GM12892 (cell line): ENCODE measurements at places on chromosomes 11 and 22.

DNA sequence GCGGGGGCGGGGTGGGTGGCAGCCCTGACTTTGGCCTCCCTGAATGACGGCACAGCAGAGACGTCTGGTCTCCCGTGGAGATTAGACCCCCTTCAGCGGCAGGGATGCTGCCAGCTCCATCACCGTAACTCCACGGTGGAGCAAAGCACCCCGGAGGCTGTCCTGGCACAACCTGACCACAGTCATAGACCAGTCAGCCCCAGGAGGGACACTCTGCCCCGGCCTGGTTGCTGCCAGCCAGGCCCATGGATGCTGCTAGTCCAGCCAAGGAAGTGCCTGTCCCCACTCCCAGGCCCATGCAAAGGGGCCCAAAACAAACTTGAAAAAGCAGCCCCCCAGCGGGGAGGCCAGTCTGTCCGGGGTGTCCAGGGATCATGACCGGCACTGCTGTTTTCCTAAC lies 11.5 kb upstream of the ANO1 start:
- no peak for DNase-seq

DNA sequence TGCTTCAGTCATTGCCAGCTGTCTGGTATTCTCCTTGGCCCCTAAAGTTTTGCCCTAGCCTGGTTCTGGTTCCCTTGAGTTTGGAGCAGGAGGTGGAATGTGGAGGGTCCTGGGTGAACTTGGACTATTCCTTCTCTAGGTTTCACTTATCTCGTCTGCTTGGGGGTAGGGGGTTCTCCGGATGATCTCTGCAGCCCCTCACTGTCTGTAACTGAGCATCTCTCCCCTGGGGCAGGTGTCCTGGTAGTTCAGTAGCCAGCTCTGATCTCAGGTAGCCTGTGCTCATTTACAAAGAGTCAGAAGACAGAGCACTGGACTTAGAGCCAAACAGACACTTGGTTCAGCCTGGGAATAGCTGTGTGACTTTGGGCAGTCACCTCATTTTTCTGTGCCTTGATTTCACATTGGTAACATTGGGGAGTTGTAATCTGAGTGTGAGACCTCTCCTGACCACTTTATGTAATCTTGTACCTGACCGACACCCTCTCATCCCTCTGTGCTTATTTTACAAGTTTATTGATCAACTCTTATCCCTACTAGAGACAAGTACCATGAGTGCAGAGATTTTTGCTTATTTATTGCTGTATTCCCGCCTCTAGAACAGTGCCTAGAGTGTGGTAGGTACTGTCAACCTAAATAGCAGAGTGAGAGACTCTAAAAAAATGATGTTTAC lies 804 bp downstream of the CCDC134 start:
- DNase-seq = no peak

DNA sequence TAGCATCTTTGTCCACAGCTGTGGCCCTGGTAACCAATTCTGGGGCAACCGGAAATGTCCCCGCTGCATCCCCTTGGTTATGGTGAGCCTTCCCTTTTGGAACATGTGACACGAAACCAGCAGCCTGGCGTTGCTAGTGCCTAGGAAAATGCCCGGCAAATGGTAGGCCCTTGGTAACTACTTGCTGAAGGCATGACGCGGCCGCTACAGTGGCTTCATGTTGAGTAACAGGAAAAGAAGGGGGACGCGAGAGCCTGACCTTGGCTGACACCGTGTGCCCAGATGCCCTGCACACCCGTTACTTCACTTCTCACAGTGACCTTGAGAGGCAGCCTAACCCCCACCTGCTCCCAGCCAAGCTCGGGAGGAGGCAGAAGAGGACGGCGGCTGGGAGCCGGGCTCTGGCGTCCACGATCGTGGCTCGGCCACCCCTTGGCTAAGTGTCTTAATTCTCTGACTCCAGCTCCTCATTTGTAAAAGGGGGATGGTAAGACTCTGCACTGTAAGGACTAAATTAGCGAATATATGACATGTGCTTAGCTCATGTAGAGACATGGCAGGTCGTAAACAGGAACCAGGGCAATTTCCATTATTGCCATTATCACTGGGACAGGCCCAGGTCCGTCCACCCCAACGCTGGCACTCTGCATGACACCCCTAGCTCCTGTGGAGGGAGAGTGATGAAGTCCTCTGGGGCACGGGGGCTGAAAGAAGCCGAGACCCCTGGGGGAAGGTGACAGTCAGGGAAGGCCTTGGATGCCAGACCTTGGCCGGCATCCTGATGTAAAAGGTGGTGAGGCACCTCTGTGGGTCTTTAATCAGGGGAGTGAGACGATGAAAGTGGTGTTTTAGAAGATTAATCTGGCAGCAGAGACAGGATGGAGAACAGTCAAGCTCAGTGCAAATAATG lies 18.9 kb downstream of the IFT27 start:
- DNase-seq = no peak

- no peak for DNase-seq
Measured at GRCh38 chr11:57652662-57653061, 3.0 kb upstream of the YPEL4 start.

DNA sequence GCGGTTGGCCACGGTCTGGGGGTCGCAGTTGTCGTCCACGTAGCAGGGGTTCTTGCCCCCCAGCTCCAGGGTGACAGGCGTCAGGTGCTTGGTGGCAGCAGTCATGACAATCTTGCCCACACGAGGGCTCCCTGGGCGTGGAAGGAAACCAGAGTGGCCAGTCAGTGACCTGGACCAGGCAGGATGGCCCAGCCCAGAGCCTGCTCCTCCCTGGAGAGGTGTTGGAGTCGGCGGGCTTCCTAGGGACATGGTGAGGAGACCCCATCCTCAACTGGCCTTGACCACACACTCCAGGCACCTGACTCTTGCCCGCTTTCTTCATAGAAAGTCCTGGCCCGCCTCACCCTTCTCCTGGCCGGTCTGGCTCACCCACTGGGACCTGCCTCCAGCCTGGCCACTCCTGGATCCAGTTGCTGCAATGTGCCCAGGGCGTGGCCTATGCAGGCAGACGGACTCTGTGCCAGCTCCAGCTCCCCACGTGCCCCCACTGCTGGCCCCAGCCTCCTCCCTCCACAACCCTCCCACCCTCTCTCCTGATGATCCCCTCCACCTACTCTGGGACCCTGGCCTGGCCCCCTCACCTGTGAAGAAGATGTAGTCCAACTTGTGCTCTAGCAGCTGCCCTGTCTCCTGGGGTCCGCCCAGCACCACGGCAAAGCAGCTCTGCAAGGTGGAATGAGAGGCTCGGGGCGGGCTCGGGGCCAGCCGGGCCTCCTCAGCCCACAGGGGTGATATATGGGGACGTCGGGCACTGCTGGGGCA lies 8.7 kb downstream of the ALDH3B2 start:
- DNase-seq = peak; percentile 26

- no peak for DNase-seq
Measured at GRCh38 chr11:47589977-47590861, 3.7 kb downstream of the FAM180B start.

DNA sequence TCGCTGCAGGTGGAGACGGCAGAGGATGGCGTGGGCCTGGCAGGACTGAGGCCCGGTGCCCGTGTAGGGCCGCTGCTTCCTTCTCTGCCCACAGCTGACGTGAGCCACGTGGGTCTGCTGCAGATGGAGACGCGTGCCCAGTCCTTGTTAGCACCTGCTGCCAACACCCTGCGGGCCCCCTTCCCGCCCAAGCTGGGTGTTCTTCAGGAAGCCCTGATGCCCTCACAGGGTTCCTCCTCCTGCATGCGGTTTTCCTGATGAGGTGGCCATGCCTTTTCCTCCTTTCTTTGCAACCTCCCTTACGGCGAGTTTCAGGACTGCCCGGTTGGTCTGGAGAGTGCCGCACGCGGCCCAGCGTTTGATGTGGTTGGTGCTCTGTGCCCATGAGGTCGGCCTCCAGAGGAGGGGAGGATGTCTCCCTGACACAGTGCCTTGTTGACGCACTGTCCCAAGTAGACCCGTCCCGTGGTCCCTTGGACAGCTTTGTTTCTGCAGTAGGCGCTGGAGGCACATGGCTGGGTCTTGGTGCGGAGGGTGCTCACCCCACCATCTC lies 44.7 kb downstream of the AP2A2 start:
- no peak for DNase-seq

DNA sequence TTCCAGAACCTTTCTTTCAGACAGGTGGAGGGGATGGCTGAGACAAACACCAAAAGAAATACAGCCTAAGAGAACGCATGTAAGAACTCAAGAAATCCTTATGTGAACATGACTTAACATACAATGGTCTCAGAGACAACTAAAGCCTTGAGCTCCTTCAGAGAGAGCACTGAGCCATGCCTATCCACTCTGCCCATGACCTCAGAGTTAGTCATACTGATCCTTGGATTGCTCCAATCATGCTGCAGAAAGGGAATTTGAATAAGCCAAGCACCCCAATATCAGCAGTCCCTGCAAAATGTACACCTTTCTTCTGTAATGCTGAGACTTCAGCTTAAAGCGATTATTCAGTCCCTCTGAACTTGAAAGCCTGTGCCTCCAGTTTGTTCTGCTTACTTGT lies 43.2 kb upstream of the CHKA start:
- DNase-seq = no peak

DNA sequence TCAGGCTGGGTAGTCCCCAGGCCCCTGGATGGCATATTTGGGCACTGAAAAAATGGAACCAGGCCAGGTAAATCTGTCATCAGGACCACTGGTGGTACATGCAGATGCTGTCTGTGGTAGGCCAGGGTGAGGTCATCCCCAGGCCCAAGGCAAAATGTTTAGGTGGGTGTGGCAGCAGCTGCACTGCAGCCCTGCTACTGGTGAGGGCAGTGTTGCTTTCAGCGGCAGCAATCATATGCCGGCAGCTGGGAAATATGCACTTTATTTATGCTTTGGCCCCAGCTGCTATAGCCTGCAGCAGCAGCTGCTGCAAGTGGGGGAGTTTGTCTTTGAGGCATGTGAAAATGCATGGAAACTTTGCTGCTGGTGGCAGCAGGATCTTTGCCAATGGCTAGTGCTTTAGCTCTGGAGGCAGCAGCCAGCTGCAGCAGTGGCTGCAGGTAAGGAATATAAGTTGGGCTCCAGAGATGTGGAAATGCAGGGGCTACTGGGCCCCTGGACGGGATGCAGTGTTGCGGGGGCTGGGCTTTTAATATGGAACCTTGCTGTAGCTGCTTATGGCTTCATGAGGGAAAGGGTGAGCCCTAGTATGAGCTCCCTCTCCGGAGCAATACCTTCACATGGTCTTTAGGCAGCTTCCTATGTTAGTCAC lies 365.7 kb upstream of the CADM1 start:
- no peak for DNase-seq

- no peak for DNase-seq
Measured at GRCh38 chr11:57379732-57380131, 1.2 kb downstream of the PRG3 start.

- no peak for DNase-seq
Measured at GRCh38 chr11:15107730-15108515, 6.8 kb upstream of the INSC start.

GRCh38 chr11:113514856-113515255 lies 39.7 kb upstream of the DRD2 start:
- no peak for DNase-seq

DNA sequence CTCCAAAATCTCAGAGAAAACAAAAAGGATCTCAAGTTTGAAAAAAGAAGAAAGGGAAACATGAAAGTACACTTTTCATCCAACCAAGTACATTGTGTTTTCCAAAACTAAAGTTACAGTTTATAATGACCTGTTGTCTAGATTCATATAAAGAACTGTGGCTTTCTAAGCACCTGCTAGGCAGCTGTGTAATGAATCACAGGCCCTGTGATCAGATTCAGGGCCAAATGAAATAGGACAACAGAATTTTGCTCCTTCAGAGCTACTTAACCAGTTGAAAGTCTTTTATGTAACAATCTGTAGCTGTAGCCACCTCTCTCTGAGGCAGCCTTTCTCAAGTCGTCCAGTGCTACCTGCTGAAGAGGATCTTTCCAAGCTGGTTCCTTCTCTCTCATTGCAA lies 960.0 kb upstream of the RAG2 start:
- no peak for DNase-seq

DNA sequence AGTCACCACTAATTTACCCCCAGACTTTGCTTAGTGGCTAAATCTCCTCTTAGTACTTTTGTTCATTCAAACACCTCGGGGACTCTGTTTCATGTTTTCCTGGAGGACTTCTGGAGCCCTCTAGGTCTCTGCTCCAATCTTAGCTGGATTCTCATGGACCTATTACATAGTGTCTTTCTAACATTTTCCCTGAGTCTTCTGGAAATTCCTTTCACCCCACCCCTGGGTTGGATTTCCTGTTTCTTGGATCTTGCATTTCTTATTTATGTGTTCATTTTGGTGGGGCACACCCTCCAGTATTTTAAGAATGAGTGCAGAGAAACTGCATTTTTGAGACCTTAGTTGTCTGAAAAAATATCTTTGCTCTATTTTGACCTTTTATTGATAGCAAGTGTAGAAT lies 220.1 kb downstream of the BLID start:
- no peak for DNase-seq

- DNase-seq = no peak
Measured at GRCh38 chr11:82701847-82702520, 31.7 kb downstream of the FAM181B start.

DNA sequence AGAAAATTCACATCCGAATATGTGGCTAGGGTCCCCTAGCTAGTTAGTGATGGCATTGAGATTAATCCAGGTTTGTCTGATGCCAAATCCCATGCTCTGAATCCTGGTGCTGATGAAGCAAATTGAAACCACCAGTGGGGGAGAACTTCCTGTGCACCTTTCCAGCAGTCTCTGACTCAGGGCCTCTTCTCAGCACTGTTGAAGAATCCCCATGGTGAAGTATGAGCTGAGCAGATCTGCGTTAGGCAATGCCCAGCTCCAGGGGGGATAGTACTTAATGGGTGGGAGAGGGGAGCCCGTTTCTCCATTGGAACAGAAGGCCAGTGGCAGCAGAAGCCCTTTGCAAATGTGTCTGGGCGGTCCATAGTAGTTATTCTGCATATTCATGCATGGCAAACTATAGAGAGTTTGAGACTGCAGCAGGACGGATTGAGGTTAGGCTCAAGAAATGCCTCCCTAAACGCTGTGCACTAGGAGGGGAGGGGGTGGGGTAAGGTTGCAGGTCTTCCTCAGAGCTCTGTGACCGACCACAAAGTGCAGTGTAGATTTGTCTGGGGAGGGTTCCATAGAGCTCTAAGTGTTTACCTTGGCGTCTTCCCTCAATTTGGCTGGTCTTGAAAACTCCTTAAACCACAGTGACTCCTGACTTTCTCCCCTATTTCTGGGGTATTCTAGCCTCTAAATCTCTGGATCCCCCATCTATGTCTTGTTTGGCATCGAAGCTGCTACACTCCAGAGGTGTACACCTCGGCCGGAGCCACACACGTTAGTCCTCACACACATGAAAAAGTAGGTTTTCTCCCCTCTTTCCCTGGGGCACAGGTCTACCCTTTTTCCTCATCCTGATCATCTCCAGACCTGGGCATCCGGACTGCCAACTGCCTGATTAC lies 4.8 kb downstream of the POU2F3 start:
- no peak for DNase-seq

DNA sequence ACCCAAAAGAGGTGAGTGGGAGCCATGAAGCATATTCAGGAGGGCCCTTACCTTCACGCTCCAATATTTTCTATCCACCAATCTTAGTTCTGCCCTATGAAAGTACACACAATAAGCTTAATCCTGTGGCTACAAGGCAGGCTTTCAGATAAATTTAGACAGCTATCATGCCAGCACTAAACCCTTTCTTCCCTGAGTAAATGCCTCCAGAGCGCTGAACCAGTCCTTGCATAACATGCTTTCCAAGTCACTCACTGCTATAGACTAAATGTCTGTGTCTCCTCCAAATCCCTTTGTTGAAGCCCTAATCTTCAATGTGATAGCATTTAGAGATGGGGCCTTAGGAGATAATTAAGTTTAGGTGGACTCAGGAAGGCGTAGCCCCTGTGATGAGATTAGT lies 50.3 kb upstream of the FIBIN start:
- no peak for DNase-seq
